NCI-H2171 treated with DMSO at 0.1 percent for 48 hours (cell line): ENCODE measurements at places on chromosomes 2 and 18.

DNA sequence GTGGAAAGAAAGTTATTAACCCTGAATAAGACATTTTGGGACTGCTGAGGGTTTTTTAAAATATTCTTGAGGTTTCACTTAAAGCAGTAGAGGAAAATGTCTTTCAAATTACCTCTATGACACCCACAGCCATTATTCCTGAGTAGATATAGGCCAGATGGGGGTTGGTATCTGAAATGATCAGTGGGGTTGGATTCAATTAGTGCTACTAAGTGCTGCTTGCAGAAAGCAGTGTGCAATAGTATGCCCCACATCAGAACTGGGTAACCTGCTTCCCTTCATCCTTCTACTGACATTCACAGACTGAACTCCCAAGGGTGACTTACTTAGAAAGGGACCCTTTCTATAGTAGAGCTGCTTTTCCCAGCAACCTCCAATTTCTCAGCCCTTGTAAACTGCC lies 7.3 kb upstream of the ETAA1 start:
- no peak for DNase-seq

GRCh38 chr2:180955101-180955500 lies 25.3 kb upstream of the UBE2E3 start:
- no peak for DNase-seq

DNA sequence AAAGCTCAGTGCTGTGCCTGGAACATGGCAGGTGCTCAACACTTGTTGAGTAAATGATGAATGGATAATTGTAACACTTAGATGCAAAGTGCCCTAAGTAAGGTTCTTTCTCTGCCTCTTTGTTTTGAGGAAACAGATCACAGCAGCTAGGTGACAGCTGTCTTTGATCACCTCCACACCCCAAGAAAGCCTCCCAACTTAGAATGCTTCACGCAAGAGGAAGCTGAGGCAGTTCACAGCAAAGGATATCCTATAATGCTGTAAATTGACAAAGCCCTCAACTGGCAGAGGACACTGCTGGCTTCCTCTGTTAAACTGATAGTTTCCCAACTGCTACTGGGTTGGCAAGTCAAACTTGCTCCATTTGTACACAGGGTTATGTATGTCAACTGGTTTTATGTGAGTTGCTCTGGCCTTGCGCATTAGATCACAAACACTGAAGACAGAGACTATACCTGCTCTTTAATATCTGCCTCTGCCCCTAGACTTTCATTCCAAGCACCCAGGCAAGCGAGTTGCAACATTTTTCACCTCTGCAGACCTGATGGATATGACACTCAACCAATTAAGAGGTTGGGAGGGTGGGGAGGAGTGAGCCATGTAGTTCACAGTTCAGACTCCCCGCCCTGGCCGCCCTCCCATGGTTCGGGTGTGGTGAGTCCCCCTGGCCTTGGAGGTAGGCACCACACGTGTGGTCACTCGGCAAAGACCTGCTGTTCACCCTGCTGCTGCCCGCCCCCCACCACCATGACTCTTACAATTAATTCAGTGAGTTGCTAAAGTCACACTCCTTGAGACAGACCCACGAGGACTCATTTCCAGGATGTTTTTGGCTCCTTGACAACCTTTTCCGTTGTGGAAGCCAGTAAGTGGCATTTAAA lies 4.8 kb upstream of the MALL start:
- no peak for DNase-seq

DNA sequence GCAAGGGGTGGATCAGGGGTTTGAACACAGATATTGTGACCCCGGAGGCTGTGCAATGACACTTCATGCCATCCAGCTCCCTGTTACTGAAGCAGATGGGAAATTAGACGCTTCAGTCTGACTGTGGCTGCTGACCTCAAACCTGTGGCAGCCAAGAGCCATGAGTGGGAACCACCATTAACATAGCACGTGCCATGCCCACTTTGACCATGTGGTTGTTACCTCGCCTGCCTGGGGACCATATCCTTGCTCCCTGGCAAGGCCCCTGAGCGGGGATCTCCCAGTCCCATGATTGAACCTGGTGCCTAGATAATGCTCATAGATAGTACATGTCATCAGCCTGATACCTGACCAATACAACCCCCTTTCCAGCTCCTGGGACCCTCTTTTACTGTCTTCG lies 68.9 kb downstream of the CYP26B1 start:
- no peak for DNase-seq

GRCh38 chr2:49936965-49937364 lies 782.6 kb upstream of the FSHR start:
- DNase-seq: no peak

- DNase-seq: no peak
Observed at GRCh38 chr2:217868911-217869334, 133.9 kb downstream of the TNS1 start.

DNA sequence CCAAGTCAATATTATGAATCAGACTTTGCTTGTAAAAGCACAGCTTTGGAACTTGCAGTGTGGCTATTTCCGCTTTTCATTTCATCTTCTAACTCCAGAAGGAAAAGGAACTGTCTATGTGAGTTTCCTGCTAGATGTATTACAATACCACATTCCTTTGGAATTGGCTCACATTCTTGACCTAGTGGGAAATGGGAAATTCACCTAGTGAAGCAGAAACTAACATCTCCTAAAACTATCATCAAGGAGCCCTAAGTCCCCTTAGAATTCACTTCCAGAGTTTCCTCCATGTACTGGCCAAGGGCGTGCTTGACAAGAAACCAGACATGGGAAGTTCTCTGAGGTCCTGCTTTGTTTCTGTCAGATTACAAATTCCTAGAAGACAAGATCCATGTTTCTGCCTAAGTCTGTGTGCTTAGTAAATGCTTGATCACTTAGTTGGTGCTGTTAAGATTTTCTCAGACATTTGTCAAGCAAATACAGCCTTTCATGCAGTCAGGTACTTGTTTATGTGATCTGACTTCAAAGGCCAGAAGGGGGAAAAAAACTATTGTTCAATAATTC lies 275.7 kb upstream of the FN1 start:
- no peak for DNase-seq

GRCh38 chr2:44397447-44398175 lies 35.9 kb downstream of the CAMKMT start:
- no peak for DNase-seq

DNA sequence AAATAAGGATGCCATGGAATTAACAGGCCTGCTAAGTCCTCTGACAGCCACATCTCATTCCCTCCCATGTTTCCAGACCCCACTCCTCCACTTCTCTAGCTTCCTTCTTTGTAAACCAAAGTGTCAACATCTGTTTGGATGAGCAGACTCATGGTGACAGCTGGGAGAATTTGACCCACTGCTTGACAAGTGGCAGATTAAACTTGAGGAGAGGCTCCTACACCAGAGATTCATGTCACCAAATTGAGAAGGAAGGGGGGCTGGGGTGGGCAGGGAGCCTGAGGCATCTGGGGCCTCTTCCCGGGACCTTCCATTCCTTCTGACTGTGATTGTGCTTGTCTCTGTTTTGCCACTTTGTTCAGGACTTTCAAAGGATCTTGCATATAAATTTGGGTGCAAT lies 41.0 kb upstream of the IGFBP5 start:
- DNase-seq: peak; percentile 69

DNA sequence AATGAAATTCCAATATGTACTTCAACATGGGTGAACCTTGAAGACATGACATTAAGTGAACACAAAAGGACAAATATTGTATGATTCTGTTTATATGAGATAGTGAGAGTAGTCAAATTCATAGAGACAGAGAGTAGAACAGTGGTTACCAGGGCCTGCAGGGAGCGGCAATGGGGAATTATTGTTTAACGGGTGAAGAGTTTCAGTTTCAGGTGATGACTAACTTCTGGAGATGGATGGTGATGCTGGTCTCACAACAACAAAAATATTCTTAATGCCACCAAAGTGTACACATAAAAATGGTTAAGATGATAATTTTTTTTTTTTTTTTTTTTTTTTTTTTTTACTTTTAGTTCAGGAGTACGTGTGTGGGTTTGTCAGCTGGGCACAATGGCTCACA lies 109.4 kb upstream of the TMEM200C start:
- no peak for DNase-seq

- peak; percentile 3 for DNase-seq
Observed at GRCh38 chr2:227871375-227871791, at the start of gene DAW1. Gene DAW1 (plus strand): TSS chr2:227871631. CDS start chr2:227871690, 59 bp downstream.

DNA sequence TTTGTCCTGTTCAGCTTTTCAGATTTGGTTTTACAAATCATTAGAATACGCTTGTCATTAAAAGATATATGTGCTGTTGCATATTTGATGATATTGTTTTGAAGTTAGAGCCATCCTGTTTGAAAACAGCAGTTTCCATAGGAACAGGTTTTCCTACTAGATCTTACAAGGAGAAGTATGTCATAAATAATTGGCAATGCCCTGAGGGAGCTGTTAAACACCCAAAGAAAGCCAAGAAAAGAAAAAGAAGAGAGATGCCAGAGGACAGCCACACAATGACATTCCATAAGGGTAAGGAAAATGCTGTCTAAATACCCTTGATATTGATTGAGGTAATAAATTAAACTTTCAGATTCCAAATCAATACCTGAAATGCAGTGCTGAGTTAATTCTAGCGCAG lies 392.2 kb upstream of the CRIM1 start:
- no peak for DNase-seq

GRCh38 chr2:217966423-217967070 lies 36.2 kb downstream of the TNS1 start:
- DNase-seq: no peak

DNA sequence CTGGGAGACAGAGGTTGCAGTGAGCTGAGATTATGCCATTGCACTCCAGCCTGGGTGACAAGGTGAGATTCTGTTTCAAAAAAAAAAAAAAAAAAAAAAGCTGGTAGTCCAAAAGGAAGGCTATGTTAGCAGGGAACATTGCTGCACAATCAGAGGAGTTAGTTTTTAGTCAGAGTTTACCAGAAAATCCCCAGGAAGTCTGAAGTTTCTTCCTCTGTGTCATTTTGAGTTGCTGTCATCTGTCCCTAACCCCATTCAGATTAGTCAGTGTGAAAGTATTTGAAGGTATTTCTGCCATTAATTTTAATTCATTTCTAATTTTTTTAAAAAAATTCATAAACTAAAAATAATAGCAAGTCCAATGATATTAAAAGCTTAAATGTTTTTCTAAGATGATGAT lies 33.5 kb upstream of the CERS6 start:
- no peak for DNase-seq

DNA sequence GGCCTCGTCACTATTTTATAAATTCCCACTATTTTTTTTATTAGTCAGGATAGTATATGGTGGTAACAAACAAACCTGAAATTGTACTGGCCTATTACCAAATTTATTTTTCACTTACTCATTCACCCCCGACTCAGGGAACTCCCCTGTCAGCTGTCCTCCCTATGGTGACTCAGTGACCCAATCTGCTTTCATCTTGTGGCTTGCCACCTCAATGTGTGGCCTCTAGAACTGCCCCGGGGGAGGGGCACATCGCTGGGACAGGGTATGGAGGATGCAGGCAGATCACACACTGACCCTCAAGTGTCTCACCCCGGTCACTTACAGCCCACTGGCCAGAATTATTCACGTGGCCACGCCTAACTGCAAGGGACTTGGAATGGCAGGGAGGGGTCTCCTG lies 71.6 kb downstream of the ACTR2 start:
- DNase-seq: no peak

DNA sequence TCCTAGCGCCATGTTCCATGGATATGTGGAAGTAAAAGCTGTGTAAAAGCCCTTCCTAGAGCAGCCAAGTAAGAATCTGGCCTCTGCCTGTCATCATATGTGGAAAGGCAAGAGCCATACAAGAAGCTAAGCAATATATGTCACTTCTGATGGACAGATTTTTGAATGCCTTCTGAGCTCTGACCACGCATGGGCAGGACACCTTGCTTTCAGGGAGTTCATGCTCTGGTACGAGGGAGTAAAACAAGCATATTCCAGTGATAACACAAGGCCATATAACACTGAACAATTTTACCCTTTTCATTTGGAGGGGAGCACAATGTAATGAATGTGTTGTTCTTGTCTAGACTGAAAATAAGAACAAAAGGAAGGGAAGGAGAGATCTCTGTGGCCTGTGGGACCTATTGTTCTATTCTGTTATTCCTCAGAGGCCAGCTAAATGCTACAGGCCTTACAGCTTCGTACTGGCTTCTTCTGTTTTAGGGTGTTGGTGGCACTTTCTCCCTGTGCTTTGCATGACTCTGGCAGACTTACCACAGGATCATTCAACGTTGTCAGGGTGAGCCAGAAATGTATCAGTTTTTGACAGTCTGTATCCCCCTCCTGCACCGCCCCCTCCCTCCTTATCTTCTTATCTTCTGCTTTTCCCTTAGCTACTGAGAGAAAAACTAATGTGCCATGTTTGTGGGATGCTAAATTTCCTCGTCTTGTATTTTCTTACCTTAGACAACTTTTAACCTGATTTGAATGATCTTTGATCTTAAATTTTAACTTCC lies 99.5 kb downstream of the MAP4K4 start:
- DNase-seq: no peak

DNA sequence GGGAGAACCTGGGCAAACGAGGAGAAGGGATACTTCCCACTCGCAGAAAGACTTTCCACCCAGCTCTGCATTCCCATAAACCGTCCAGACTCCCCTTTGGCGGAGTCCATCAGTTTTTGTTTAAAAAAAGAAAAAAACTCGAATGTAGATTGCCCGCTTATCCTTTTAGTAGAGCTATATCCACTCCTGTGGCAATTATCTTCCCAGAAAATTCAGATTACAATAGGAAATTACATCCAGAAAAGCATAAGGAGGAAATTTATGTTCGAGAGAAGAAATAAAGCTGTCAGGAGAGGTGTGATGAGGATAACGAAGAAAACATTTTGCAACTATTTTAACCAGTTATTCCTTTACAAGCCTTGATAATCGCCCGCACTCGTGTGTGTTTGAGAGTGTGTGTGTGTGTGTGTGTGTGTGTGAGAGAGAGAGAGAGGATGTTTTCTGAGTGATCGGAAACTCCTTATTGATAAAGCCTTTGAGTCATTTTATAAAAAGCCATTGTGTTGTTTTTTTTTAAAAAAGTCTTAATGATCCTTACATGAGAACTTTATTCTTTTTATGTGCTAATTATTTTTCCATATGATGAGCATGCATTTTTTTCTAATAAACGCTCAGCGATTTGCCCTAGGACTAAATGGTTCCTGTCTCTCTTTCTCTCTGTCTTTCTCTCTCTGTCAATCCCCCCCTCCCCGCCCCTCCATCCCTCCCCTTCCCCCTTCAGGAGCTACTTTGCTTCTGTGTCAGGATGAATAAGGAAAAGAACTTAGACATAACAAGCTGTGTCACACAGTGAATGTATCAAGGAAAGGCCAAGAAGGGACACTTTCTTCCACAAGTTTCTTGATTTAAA lies 1.1 kb upstream of the PPP3R1 start:
- peak; percentile 36 for DNase-seq

DNA sequence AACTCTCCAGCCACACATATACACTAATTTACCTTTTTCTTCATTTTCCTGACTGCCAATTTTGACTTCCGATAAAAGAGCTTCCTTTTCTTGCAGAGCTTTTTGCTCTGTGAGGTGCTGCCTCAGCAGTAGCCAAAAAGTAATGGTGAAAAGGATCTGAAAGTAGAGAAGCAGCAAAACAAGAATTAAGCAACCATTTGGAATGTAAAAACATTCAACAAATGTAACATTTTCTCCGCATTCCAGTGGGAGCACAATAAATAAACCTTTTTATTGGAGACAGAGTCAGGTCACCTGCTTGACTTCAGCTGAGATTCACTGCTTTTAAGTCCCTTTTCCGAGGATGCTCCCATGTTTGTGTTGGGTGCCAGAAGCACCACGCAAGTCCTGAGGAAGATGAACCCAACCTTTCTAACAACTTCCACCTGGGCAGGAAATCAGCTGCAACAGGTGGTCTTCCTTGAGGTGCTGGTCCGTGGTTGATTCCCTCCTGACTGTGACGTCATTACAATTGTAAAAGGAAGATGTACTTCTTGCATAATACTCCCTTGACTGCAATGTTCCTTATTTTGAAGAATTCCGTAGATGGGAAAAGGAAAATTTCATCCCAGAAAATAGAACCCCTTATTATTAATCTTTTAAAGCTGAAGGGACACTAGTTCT lies 265.5 kb downstream of the NAPG start:
- no peak for DNase-seq
